ENCODE measurements at places on chromosomes 6 and 20. TPM values are rescaled to one million over a fixed set of nuclear protein-coding genes. Genes with fewer than 3 reads are reported as not detected.
A peak's percentile ranks its signal among the peaks of the same experiment; 100 is the strongest.

DNA sequence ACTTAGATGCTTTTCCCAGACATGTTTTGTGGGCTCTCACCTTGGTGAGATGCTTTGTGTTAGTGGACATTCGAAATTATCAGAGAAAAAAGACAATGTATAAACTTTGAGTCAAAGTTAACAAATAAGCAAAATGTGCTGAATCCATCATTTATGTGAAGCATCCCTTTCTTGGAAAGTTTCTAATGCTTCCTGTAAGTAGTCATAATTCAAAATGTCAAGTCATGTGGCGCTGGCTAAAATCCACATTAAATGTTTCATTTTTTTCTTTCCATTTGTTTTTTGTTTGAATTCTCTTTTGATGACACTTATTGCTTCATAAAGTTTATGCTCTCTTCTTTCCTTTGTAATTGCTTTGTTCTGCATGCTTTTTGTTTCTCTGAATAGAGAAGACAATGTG lies 107.2 kb upstream of the CENPW start:
- H3K4me1 ChIP-seq, result no peaks in the 10 kb centered on the region
- H3K27ac ChIP-seq, result no peak overlapping the region
- no peak overlapping the region for H3K4me3 ChIP-seq
- H3K27me3 ChIP-seq, result no peaks in the 10 kb centered on the region
- no peaks in the 10 kb centered on the region for H3K36me3 ChIP-seq
- no peak for DNase-seq

DNA sequence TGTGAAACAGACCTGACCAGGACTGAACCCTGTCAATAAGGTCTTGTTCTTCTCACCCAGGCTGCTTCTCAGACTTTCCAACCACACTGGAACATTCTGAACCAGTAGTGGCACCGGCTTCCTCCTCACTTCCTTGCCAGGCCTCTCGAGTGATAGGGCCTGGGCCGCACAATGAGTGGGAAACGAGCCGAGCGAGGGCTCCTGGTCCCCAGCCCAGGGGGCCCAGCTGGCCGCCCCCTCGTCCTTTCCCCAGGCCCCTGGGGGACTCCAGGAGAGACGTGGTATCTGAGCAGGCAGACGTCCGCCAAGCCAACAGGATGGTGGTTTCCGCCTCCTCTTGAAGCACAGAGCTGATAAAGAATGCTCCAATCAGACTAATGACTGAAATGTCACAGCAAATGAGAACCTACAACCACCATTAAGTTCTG lies 117.9 kb downstream of the GMDS start:
- H3K36me3 ChIP-seq, result no peaks in the 10 kb centered on the region
- H3K4me1 ChIP-seq, result peaks cover 7% of the 10 kb centered on the region
- no peak overlapping the region for H3K27ac ChIP-seq
- no peak overlapping the region for H3K4me3 ChIP-seq

GRCh38 chr6:131065824-131066171 lies 2.8 kb upstream of the EPB41L2 start:
- H3K27ac ChIP-seq, result no peak overlapping the region
- no peaks in the 10 kb centered on the region for H3K27me3 ChIP-seq
- DNase-seq, result no peak
- H3K4me1 ChIP-seq, result no peaks in the 10 kb centered on the region
- H3K4me3 ChIP-seq, result no peak overlapping the region

- H3K27me3 ChIP-seq, result no peaks in the 10 kb centered on the region
- H3K36me3 ChIP-seq, result no peaks in the 10 kb centered on the region
- H3K4me1 ChIP-seq, result no peaks in the 10 kb centered on the region
- peak; percentile 94 for DNase-seq
Observed at GRCh38 chr6:43702534-43703440, 15.2 kb upstream of the MRPS18A start.

GRCh38 chr20:40196846-40197436 lies 492.1 kb downstream of the MAFB start:
- H3K27me3 ChIP-seq, result no peaks in the 10 kb centered on the region
- H3K4me1 ChIP-seq, result peaks cover 6% of the 10 kb centered on the region
- H3K36me3 ChIP-seq, result no peaks in the 10 kb centered on the region
- DNase-seq, result no peak
- no peak overlapping the region for H3K4me3 ChIP-seq

SLC35B2 gene
- 23.4 TPM for total RNA-seq

RAB23 gene
- 55.9 TPM for total RNA-seq

Measured in aorta (tissue), 5 donors.